Activated CD4-positive, CD25-positive, alpha-beta regulatory T cell (primary cell): ENCODE measurements at places on chromosomes 3 and 15.

- no peak for DNase-seq
These were observed 756.7 kb downstream of the NR2F2 start for GRCh38 chr15:97087006-97087741.

- no peak for DNase-seq
These were observed 249.9 kb upstream of the DNAJC19 start for GRCh38 chr3:181239441-181239840.

GRCh38 chr3:187368251-187369088 is at the start of gene RTP4:
TSS of gene RTP4 (plus strand) at chr3:187368385. CDS start at chr3:187368442, 57 bp downstream.
- DNase-seq: no peak

DNA sequence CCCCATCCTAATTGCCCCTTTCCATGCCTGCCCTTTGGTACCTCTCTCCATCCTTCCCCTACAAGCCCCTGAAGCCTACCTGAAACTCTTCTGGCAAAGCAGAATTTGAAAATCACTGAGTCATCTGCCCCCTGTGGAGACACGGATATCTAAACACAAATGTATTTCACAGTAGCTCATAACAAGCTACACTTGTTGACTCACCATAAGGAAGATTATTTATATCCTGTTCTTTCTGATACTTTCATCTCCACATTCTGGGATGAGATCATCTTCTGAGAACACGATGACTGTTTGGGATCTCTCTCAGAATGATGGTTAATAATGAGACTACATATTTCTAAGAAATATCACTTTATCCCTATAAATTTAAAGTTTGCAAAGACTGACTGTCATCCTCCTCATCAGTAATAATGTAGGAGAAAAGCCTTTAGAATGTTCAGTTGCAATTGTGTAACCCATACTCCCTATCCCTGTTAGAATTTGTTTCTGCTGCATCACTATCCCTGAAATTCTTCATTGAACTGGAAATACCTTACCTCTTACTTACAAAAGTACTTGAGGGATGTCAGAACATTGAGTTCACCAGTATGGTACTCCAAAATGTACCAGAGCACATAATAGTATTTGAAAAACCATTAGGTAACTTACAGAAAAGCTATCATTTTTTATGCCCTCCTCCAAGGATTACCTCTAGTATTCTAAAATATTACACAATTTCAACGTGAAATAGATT is 116.1 kb upstream of the IL12A start:
- DNase-seq: no peak

GRCh38 chr3:175150812-175151401 is 291.8 kb downstream of the NAALADL2 start:
- DNase-seq: no peak

DNA sequence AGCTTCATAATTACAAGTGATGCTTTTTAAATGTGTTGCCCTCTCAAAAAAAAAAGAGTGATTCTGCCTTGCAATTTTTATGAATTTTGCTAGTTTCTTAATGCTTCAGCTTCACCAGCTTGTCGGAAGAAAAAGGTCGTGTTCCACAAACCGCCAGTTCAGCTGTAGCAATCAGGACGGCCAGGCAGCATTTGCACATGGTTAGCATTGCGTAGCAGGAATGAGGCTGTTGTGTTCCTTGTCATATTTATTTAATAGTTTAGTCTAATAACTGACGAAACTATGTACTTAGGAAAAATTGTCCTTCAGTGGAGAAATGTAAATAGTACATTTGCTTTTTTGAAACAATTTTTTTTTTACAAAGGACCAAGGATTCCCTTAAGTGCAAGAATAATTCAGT is 64.9 kb upstream of the SELENOK start:
- no peak for DNase-seq

DNA sequence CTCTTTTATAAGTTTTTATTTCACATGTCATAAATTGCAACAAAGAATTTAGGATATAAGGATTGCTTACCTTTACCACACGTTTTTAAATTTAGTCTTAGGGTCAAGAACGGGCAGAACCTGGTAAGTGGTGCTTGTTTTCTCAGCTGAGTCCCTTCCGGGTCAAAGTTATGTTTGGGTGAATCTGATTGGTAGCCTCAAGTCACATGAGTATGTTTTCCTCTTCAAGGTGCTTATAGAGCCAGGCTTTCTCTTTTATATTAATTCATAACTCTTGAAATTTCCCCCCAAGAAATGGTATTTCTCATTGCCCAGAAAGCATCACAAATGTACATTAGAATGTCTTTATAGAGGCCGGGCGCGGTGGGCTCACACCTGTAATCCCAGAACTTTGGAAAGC is 415.7 kb upstream of the ROBO2 start:
- no peak for DNase-seq

- DNase-seq: no peak
These were observed 96.3 kb downstream of the SOX2 start for GRCh38 chr3:181808053-181808452.

- no peak for DNase-seq
These were observed 39.0 kb downstream of the CYP19A1 start for GRCh38 chr15:51299187-51300015.

DNA sequence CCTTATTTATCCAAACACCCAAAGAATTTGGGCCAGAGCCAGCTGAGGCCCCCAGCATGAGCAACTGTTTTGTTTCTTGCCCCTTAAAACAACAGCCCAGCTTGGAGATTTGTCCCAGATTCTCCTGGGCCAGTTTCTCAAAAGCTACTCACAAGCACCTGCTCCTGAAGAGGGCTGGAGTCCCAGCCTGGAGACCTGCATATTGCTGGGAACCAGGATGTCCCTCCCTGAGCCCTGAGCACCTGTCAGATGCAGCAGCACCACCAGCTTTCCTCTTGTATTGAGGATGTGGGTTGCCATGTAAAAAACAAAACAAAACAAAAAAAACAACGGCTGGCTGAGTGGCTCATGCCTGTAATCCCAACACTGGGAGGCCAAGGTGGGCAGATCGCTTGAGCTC is 7.0 kb upstream of the RFT1 start:
- DNase-seq: no peak

DNA sequence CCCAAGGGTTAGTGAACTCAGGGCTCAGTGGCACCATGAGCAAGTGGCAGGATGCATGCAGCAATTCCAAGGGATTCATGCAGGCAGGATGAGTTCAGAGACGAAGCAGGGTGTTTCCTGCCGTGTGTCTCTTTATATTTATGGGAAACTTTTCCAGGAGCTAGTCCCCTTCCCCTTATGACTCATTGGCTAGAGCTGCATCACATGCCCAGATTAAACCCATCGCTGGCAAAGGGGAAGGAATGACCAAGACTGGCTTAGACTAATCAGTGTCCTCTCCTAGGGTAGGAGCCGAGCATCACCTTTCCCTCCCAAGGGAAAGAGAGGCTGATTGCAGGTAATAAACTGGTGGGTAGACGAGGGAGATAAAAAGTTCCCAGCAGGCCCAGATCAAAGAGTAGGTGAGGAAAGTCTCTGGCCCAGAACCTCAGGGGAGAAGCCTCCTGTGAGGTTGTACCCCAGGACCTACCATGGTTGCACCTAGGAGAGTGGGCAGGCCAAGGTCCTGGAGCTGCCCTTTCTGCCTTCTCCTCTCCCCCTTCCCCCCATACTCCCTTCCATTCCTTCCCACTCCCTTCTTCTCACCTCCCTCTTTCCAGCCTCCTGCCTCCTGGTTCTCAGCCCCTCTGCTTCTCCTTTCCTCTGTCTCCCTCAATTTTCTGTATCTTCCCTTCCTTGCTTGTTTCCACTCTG is 67.8 kb upstream of the ITGA11 start:
- no peak for DNase-seq

- DNase-seq: no peak
These were observed 1.3 kb downstream of the GRM7 start for GRCh38 chr3:6862041-6862879.

GRCh38 chr3:169497567-169498257 is 165.8 kb downstream of the MECOM start:
- DNase-seq: no peak

GRCh38 chr15:85897207-85897894 is 102.6 kb upstream of the KLHL25 start:
- no peak for DNase-seq

DNA sequence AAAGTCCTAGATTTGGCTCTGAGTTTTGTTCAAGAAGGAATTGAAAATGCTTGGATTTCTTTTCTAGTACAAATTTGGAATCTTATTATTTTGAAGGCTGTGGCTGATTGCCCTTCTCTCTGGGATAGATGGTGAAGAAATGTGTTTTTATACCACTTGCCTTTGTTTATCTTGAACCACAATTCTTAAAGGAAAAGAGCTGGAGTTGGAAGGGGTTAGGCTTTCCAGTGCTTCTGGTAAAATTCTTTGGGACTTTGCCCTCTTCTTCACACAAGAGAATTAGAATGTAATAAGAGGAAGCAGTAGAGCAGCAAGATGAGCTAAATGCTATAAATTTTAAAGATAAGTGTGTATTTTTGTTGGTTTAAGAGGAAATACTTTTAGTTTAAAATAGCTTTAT is 65.8 kb downstream of the COL6A5 start:
- no peak for DNase-seq

DNA sequence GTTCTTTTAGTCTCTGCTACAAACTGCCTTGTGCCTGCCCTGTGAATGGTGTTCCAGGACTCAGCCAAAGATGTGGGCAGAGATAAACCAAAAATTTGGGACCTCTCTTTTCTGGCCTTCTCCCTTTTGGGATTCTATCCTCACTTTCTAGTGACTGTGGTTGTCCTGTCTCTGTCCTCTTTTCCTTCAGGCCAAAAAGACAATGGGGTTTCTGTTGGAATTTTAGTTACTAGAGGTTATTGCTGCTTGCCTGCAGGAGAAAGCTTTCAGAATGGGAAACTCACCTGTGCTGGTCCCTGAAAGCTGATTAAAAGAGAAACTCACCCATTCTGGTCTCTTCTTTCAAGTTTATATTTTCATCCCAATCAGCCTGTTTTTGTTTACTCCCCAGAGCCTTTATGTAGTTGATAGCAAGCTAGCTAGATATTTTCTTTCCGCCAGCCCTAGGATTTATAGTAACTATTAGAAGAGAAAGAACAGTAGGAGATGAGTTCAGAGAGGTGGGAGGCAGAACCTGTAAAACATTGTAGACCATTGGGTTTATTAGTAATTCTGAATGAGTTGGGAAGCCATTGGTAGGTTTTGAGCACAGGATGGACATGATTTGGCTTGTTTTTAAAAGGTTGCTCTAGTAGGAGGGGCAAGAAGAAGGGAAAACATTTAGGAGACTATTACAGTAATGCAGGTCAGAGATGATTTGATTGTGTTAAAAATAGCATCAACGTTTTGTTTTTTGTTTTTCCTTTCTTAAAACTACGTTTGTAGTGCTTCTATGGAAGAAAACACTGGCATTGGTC is 138.9 kb downstream of the TCF12 start:
- no peak for DNase-seq

- no peak for DNase-seq
These were observed 207.1 kb downstream of the LRRN1 start for GRCh38 chr3:4006288-4006687.

DNA sequence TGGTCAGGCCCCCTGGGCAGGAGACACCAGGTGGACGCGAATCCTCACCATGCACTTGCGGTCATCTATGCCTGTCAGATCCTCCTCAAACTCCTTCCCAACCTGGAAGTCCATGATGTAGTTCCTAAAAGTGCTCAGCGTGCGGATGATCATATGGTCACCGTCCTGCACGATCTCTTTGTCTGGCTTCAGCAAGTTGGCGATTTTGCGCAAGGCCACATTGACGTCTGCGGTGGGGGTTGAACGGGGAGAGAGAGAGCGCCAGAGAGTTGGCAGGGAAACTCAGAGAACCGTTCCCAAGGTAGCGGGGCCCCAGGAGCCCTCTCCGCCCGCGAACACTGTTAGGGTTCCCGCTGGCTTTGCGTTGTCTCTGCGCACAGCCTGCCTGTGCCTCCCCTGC is 809 bp downstream of the RBP1 start:
- no peak for DNase-seq

DNA sequence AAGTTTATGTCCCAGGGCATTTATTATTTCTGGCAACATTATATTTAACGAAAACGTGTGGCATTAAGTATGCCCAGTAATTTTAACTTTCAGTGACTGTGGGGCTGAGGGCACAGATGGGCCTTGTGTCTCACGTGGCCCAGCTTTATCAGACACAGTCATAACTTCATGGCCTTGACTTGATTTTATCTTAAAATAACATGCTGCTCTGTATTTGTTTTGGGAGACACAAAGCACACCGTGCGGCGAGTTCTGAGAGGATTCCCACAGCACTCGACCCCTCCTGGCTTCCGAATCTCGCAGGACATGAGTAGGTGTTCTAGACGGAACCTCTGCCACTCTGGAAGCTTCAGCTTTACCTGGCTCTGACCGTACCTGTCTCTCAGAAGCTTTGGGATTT is 180.8 kb downstream of the ADAMTS17 start:
- DNase-seq: no peak

DNA sequence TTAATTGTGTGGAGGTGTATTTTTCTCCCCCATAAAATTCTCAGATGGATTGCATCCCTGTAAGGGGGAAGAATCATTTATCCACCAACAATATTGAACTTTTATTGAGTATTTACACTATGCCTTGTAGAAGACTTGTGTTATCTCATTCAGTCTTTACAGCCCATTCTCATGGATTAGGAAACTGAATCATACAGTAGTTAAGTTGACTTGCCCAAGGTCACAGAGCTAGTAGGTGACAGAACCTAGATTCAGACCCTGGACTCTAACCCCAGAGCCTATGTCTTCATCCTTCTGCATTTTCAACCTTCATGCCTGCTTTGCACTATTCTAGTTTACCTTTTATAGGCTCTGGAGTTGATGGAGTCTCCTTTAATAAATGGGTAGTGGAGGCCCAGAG is 226.8 kb downstream of the LPP start:
- no peak for DNase-seq

GRCh38 chr15:89783861-89784685 is 7.9 kb downstream of the MESP2 start:
- no peak for DNase-seq

GRCh38 chr3:38267662-38268061 is 2.0 kb downstream of the SLC22A13 start:
- no peak for DNase-seq

- no peak for DNase-seq
These were observed 135.6 kb downstream of the KCNMB2 start for GRCh38 chr3:178671791-178672190.

- DNase-seq: no peak
These were observed 8.4 kb downstream of the CERS3 start for GRCh38 chr15:100520132-100520921.

DNA sequence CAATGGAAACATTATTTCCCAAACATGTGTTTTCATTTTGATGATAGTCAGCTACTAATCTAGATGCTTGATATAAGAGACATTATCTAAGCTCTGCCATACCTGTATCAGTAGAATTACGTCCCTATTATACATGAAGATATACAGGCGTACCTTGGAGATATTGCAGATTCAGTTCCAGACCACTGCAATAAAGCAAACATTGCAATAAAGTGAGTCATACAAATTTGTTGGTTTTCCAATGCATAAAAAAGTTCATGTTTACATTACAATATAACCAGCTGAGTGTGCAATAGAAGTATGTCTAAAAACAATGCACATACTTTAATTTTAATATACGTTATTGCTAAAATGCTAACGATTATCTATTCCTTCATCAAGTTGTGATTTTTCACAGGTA is 236.0 kb upstream of the ZNF717 start:
- DNase-seq: no peak

DNA sequence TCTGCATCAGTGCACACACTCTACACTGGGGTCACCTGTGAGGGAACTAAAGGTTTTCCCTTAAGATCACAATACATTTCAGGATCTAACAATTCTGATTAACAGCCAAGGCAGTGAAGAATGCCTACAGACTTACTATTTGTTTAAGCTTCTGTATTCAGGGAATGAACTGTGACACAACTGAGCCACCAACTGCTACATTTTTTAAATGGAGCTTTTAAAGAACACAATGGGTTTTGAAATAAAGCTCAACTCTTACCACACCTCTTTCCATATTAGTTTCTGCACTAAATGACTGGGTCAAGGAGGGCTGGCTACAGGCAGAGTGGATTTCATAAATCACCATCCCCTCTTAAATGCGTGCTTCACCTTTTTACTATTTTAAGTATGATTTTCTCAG is 100.2 kb downstream of the TMCC1 start:
- DNase-seq: no peak
